ENCODE measurements at places on chromosomes 6 and 20. TPM values are rescaled to one million over a fixed set of nuclear protein-coding genes. Genes with fewer than 3 reads are reported as not detected.

The LCA5 gene
- 0.28 TPM for total RNA-seq

- ATAC-seq, result no peak
Observed at GRCh38 chr6:139369568-139370282, 4.7 kb downstream of the CITED2 start.

DNA sequence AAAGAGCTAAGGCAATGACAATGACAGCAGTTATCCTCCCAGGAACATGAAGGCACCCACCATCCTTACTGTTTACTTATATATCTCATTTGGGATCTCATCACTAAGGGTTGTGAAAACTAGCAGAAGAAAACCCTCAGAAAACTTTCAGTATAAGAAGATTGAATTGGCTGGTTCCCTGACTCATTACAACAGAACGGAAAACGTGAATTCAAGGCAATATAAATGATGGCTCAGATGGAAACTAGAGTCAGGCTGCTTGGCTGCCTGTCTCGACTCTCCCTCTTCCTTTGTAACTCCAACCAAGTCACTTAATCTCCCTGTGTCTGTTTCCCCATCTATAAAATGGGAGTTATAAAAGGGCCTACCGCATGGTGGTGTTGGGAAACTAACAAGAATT is 387.1 kb upstream of the JARID2 start:
- ATAC-seq, result peak; percentile 86

GRCh38 chr6:42551217-42551616 is 12.6 kb upstream of the UBR2 start:
- no peak for ATAC-seq

The MYL9 gene
- 4.4 TPM for total RNA-seq

DNA sequence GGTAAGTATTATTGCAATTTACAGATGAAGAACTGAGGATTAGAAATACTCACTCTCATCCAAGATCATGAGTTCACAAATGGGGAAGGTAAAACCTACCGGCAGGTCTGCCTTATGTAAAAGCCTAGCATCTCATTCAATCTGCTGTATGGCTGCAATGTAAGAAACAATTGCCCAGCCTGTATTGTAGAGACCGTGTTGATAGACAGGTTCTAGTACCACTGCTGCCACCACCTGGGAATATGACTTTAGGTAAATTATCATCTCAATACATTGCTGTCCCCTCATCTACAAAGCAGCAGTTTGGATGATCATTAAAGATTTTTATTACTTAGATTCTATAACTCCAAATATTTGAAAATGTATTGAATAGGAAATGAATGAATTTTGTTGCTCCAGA is 23.3 kb upstream of the ARHGAP18 start:
- no peak for ATAC-seq

The CBFA2T2 gene
- 14.5 TPM for total RNA-seq

GRCh38 chr20:53146201-53146891 is 174.2 kb downstream of the TSHZ2 start:
- ATAC-seq, result peak; percentile 82

DNA sequence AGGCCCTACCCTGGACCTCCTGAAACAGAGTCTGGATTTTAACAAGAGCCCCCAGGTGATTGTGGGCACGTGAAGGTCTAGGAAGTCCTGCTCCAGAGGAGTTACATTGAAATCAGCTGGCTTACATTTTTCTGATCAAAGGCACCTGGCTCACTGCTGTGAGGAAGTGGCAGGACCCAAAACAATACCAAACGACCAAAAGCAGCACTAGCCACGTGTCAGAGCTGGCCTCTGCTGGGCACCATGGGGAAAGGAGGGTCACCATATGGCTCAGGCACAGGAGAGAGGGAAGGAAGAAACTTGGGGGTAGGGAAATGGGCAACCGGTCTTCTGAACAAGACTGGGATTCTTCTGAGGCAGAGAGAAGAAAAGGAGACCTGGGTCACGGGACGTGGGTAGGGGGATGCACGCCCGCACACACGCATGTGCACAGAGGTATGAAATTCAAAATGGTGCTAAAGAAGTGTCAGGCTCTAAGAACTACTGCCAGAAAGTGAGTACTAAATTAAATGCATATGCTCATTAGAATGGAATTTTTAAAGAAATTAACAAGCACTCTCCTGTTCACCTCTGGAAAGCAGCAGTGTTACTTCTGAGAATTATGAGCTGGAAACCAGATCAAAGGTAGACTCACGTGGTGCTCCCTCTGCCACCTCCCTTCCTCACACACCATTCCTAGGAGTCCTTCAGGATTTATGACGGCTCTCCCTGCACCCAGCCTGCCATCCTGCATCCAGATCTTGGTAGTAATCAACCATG is 113.6 kb downstream of the TRERF1 start:
- peak; percentile 3 for ATAC-seq

- ATAC-seq, result no peak
Observed at GRCh38 chr6:76677017-76677416, 604.6 kb upstream of the IMPG1 start.

The HTR1E gene
- not detected for total RNA-seq

DNA sequence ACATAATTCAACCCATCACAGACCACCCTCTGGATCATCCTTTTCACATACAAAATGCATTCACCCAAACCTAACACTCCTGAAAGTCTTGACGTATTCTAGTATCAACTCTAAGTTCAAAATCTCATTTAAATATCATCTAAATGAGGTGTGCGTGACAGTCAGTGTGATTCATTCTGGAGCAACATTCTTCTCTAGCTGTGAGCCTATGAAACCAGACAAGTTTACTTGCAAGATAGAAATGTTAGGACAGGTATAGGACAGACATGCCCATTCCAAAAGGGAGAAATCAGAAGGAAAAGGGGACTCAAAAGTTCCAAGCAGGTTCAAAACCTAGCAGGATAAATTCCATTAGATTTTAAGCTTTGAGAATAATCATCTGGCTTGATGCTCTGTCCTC is 329.7 kb downstream of the CD83 start:
- no peak for ATAC-seq

- no peak for ATAC-seq
Observed at GRCh38 chr20:45484676-45485075, 15.1 kb downstream of the WFDC2 start.

The HSD17B8 gene
- 13.1 TPM for total RNA-seq

DNA sequence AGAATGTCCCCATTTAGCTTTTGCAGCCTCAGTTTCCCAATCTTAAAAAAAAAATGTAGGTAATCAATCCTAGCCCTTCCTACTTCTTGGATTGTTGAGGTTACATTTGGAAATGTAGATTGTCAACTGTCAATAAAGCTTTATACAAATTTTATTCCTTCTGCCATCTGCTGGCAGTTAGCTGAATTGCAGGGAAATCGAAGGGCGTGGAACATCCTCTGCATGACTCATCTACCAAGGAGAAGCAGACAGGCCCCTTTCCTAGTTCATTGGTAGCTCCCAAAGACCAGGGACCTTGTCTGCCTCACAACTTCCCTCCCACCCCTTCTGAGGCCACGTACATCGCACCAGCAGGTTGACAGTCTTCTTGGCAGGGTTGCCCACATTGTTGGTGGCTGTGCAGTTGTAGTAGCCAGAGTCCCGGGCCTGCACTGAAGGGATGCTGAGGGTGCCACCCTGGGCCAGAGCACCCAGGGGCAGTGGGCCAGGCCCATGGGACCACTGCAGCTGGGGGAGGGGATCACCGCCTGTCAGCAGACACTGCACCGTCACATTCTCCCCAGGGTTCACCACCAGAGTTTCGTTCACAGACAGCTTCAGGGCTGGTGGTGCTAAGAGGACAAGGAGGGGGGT is 43.6 kb downstream of the MDGA1 start:
- peak; percentile 71 for ATAC-seq

DNA sequence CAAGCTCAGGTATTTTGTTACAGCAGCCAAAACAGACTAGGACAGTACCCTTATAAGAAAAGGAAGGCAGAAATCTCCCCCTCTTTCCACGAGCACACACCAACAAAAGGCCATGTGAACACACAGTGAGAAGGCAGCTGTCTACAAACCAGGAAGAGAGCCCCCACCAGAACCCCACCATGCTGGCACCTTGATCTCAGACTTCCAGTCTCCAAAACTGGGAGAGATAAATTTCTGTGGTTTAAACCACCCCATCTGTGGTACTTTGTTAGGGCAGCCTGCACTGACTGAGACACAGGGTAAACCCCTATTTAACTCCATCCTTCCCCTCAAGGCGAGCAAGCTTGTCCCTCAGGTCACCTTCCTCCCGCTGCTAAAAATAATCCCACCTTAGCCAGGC is 475.8 kb upstream of the JARID2 start:
- ATAC-seq, result no peak

DNA sequence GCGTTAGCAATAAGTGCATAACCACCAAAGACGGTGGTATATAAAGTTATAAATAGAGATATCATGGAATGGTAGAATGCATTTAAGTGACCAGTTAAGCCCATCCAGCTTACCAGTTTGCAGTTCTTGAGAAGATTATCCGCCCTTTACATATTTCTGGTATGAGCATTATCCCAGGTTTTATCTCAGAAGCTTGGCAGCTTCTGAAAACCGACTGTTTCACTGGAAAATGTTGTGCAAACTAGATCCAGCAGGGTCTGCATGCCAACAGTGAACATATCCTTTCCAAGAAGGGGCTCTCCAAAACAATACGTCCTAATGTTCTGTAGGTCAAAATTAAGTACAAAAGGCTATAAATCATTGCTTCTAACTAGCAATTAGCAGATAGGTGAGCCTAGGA is 29.5 kb upstream of the SHLD1 start:
- ATAC-seq, result no peak

GRCh38 chr6:52712136-52712535 is 41.2 kb downstream of the TMEM14A start:
- ATAC-seq, result no peak

DNA sequence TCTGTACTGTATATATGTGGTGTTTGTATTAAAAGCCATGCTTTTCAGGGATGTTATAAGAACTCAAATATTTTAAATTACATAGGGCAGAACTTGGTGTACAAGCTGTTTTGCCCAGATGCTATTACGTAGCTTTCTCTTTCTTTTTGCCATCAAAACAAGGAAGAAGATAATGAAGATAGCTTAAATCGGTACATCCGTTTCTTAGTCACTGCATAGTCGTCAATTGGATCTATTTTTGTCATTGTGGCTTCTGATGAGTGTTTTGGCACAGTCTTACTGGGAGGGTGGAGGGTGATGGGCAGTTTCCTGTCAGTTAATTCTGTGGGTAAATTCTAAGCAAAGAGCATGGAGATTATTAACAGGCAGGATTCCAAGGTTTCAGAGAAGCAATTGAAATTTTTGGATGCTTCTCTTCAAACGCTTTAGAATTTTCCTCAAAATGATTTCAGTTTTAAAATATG is 649.1 kb upstream of the GJE1 start:
- ATAC-seq, result peak; percentile 98

GRCh38 chr6:66499851-66500250 is 792.8 kb upstream of the EYS start:
- ATAC-seq, result no peak

The GHRH gene
- not detected for total RNA-seq

DNA sequence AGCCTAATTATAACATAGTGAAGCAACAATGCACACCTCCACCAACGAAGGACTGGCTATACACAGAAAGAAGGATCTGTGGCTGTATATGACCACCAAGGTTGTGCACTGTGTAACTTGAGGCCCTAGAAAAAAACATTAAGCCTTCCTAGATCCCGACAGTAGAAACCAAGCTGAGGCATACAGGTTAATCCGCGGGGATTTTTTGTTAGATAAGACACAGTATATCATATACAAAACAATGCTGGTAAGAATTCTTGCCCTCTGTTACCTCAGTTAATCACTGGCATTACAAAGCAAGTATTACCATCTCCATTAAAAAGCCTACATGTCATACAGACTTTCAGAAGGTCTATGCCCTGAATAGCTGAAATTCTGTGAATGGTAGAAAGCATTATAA is 228.8 kb downstream of the TBC1D32 start:
- no peak for ATAC-seq

The BANF2 gene
- not detected for total RNA-seq

The KIF25 gene
- total RNA-seq, result not detected

DNA sequence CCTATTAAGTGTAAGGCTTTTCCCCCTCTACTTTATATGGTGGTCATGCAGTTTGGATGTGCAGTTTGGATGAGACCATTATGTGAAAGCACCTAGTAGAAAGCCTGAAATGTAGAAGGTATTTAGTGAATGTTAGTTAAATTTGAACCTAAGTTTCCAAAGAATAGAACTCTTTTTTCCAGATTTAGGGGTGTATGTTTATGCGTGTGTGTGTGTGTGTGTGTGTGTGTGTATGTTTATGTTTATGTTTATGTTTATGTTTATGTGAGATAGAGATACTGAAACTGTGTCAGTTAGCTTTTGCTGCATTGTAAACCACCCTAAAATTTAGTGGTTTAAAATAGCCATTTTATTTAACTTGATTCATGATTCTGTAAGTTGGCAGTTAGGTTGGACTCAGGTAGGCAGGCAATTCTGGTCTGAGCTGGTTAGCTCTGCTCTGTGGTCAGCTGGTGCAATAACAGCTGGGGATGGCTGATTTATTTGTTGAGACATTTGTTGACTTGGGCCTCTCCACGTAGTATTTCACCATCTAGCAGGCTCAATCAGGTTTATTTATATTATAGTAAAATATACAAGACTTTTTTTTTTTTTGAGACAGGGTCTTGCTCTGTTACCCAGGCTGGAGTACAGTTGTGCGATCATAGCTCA is 54.0 kb downstream of the STK4 start:
- no peak for ATAC-seq
